ENCODE measurements at places on chromosomes 3 and 15. TPM values are rescaled to one million over a fixed set of nuclear protein-coding genes. Genes with fewer than 3 reads are reported as not detected.
A peak's percentile ranks its signal among the peaks of the same experiment; 100 is the strongest.

DNA sequence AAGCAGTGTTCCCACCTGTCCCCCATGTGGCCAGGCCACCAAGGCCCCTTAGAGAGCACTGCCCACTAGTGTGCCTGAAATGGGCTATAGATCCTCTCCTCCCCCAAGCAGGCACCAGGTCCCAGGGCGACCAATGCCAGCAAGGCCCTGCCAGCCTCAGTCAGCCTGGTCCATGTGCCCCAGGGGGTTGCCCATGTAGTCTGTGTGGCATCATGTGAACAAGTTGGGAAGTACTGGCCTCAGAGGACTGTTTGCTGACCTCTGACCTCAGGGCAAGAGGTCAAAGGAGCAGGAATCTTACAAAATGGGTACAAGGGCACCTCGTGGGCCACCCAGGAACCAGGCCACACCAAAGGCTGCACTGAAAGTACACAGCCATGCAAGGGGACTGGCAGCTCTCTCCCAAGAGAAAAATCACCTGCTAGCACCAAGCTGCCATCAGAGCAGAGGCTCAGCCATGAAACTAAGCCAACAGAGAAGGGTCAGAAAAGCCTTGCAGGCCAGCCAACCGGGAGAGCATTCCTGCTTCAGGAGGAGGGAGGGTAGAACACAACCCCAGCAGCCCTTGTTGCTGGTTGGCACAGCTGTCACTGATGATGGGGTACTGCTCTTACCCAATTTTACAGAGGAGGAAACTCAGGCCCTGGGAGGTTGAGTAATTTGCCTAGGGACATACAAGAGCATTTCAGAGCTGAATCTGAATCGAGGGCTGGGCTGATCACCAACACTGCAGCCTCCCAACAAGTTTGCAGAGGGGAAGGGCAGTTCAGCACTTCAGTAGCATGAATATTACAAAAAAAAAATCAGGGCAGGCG is 5.2 kb upstream of the FURIN start:
- peak; percentile 60 for DNase-seq

DNA sequence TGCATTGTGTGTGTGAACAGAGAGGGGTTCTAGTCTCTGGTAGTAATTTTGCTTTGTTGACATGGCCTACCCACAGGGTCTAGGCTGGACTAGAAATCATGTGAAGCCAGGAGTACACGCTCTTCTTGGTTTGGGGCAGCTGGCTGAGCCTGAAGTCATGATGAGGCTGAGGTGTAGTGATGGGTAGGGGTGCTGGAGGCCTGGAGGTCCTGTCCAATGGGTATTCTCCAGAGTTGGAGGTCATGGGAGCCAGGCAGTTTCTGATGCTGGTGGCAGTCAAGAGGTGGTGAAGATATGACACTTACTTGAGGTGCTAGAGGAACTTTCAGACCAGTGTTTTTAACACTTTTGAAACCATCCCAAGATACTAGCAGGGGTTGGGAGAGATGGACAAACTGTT is 18.5 kb upstream of the EPHB1 start:
- no peak for DNase-seq

- peak; percentile 59 for DNase-seq
These were observed 172.6 kb downstream of the P3H2 start for GRCh38 chr3:189947948-189948723.

- no peak for DNase-seq
These were observed 188.3 kb downstream of the RSL24D1 start for GRCh38 chr15:55008421-55008820.

- DNase-seq: no peak
These were observed 1.8 kb downstream of the IL20RB start for GRCh38 chr3:136959599-136959998.

DNA sequence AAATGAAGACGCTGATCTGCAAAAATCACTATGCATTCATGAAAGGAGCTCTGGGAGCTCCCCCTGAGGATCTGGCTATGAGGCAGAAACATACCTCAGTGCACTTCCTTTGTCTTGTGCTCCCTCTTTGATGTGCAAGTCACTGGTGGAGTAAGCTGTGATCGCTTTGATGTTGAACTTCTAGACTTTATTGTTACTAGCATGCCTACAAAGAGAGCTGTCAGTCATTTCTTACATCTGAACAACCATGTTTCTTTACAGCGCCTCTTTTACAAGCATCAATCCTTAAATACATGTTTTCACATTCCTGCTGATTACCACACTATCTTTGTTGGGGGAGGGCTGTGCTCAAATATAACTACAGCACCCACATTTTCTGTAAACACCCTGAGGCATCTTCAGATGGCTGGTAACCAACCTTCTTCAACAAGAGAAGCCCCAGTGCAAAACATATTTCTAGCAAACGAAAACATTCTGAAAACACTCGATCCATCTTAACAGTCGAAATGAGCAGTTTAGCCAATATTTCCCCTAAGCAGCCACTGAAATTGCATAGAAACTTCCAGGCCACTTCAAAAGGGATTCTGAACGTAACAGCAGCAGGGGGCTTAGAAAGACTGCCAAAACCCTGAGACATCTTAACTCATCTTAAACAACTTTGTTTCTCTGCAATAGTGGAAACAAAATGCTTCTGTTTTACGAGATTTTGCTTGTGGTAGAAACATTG is 101.9 kb upstream of the ICE2 start:
- no peak for DNase-seq

- DNase-seq: no peak
These were observed 312.4 kb downstream of the RSL24D1 start for GRCh38 chr15:54884312-54884711.

GRCh38 chr15:54045397-54045796 is 67.2 kb downstream of the UNC13C start:
- no peak for DNase-seq

DNA sequence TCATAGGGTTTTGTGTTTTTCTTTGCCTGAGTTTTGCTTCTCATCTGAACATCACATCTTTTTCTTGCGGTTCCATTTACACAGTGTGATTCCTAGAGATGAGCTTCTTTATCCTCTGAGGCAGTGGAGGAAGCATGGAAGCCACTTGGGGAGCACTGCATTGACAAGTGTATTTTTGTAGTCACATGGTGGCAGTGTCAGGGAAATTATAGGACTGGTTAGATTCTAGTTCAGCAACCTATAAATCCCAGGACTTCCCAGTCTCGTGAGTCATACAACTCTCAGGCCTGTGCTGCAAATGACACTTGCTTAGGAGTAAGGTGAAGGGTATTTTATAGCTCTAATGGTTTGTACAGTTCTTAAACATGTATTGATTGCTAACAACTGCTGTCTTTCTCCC is 58.4 kb downstream of the RBM6 start:
- DNase-seq: peak; percentile 57

DNA sequence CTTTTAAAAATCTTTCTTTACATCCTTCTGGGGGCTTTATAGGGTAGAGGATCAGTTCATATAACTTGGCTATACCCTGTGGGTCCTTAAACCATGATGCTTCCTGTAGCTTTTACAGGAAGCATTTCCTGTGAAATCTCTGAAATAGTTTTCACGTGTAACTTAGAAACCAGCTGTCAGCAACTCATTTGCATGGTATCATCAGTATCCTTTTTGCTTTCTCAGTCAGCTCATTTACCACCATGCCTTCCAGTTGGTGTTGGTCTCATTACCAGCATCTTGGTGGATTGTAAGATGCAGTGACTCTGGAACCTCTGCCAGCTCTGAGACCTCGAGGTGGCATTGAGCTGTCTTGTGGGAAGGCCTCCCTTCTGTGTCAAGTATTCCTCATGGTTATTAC is 96.7 kb upstream of the MYZAP start:
- no peak for DNase-seq

GRCh38 chr3:57890874-57891273 is 117.3 kb upstream of the FLNB start:
- DNase-seq: no peak

- DNase-seq: no peak
These were observed 33.2 kb upstream of the TSPAN3 start for GRCh38 chr15:77104155-77104554.

GRCh38 chr15:68298882-68299381 is 21.4 kb downstream of the FEM1B start:
- peak; percentile 51 for DNase-seq

- peak; percentile 29 for DNase-seq
These were observed 30.6 kb downstream of the CRTAP start for GRCh38 chr3:33144433-33144832.

- no peak for DNase-seq
These were observed 32.7 kb upstream of the CD96 start for GRCh38 chr3:111509308-111509707.

GRCh38 chr3:152909180-152909883 is 74.4 kb downstream of the P2RY1 start:
- DNase-seq: no peak

- peak; percentile 88 for DNase-seq
These were observed 34.1 kb upstream of the KLF13 start for GRCh38 chr15:31292391-31293015.

DNA sequence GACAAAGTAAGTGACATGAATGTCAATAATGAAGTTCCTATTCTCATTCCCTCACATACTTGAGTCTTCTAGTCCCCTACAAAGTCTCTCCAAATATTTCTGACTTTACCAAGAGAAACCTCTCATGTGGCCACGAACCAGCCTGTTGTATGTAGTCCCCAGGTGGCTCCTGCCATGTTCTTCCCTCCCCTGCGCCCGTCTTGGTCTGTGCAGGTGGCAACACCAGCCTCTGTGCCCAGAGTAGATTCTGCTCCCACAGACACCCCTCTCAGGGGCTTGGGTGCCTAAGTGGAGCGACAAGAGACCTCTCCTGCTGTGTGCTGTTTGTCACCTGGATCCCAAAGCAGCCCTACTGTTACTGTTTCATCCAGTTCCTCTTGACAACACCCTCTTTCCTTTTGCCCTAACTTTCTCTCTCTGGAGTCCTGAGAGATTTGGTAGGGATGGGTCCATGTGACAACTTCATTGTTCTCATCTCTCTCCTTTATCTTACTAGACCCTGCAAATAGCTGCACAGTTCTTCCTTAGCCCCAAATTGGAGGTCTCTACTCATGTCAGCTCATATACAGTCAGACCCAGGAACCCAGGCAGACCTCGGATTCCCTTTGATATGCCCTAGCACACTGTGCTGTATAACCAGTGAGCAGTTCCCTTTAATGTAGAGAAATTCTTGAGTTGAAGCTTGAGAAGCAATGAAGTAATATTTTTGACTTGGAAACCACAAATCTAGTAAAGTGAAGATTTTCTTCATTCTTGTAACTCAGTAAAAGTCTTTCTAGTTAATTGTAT is 56.9 kb downstream of the POLR2M start:
- DNase-seq: no peak

DNA sequence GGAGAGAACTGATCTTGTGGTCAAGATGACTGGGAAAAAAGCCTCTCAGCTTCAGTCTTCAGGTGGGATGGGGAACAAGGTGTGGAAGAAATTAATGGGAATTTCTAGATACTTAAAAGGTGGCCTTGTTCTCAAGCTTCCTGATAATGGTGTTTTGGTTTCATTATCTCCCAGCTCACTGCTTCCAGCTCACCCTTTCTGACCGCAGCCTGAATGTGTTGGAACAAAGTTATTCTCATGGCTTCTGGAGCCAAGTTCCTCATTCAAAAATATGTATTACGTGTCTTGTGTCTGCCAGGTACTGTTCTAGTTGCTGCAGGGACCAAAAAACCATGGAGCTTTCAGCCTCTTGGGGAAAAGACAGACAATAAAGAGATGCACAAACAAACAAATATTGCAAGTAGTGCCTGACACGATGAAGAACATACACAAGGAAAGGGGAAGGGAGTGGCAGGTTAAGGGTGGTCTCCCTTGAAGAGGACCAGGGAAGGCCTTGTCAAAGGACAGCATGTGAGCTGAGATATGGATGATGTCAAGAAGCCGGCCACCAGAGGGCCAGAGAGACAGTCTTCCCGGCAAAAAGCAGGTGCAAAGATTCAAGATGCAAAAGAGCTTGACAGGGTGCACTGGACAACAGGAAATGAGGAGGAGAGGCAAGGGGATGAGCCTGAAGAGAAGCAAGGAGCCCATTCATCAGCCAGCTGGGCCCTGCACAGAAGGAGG is 35.5 kb downstream of the ARRDC4 start:
- DNase-seq: peak; percentile 26

- DNase-seq: peak; percentile 76
These were observed 44.0 kb downstream of the SUCLG2 start for GRCh38 chr3:67610458-67610857.

- no peak for DNase-seq
These were observed 69.1 kb upstream of the TAMM41 start for GRCh38 chr3:11915621-11916424.

DNA sequence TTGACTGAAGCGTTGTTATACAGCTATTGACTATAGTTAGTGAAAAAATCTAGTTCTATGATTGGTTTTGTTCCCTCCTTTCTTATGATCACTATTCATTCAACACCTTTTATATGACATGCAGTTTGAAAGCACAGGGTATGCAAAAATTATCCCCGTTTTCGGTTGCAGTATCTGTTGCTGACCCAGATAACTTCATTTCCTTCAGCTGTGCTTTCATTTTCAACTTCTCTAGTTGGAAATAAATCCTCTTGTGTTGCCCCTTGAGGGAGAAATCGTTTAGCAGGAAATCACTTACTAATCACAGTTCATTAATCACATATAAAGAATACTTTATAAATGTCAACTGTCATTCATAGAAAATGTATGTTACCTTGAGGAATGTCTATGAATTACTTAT is 55.1 kb downstream of the MBNL1 start:
- no peak for DNase-seq

DNA sequence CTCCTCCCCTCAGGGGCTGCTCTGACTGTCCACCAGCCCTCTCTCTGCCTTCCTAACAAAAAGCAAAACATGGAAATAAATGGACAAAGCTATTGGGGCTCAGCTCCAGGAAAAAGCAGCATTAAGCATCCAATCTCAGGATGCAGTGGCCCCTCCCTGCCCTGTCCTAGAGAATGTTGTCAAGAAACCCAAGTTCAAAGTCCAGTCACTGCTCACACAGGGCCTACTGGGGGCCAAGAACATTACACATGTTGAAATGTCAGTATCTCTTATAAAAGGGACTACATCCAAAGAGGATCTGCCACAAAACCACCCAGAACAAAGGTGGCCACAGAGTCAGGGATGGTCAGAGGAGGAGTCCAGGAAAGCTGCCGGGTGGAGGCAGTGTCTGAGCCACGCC is 7.6 kb upstream of the GRIP2 start:
- no peak for DNase-seq

DNA sequence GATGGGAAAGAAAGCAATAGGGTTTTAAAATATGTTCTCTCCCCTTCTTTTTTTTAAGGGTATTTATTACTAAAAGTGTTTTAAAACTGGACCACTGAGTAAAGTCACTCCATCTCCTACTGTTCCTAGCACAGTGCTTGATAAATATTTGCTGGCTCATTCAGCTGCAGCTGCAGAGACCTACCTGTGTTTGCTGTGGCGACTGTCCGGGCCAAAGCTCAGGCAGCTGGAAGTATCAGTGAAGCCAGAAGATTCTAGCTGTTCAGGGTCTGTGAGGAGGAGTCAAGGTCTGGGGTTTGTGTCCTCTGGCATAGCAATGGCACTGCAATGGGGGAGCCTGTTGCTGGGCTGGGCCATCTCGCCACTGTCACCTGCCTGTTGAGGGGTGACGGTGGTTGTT is 109.9 kb downstream of the RPLP1 start:
- no peak for DNase-seq

- DNase-seq: peak; percentile 99
These were observed 26.6 kb downstream of the ITGB5 start for GRCh38 chr3:124860599-124860998.

- DNase-seq: no peak
These were observed 237.6 kb downstream of the RAP2B start for GRCh38 chr3:153399636-153400035.

The GOLGA8J gene
- total RNA-seq: not detected

The NXPE3 gene
- total RNA-seq: 18.7 TPM

The PRSS50 gene
- total RNA-seq: not detected

The MAPKBP1 gene
- 8.1 TPM for total RNA-seq

The RTF1 gene
- total RNA-seq: 24.1 TPM

The GLDN gene
- 0.78 TPM for total RNA-seq

The ATP13A5 gene
- not detected for total RNA-seq

Measured in RPMI7951 (cell line).